ENCODE measurements at places on chromosomes 4 and X.

DNA sequence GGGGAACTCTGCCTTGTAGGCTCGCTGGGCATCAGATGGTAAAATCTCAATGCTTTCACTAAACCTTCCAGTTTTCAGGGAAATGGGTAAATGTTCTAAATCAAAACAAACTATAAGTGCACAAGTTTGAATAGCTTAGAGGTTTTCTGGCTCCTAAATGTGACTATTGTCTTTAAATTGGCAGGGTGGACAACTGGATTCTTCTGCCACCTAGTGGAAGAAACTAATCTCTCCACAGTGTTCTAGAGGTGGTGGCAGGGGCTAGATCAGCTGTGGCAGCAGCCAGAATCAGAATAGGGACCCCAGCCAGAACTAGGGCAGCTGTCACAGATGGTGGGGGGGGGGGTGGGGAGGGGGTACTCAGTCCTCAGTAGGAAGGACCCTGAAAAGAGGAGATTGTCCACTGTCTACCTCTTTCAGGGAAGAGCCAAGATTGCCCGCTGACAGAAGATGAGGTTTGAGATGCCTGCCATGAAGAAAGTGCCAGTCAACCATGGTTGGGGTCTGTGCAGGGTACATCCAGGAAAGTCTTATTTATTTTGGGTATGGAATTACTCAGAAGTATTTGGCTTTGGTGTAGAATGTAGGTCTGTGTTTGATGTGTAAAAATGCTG, 201.4 kb downstream of the CCNG2 start:
- DNase-seq, result no peak

DNA sequence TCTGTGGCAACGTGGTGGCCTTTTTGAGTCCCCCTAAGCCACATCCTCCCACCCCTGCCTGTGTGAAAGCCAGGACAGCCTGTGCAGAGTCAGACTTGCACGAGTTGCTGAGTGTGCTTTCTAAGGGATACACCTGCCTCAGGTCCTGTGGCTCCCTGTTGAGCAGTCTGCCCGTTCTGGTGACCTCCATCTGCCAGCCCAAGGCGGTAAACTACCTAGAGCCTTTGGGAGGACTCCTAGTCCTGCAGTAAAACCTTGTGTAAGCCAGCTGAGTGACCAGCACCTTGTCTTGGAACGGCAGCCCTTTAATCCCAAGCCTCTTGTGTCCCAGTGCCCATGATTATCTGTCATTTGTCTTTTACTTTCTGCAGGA, 69.3 kb downstream of the NBDY start:
- DNase-seq, result no peak

DNA sequence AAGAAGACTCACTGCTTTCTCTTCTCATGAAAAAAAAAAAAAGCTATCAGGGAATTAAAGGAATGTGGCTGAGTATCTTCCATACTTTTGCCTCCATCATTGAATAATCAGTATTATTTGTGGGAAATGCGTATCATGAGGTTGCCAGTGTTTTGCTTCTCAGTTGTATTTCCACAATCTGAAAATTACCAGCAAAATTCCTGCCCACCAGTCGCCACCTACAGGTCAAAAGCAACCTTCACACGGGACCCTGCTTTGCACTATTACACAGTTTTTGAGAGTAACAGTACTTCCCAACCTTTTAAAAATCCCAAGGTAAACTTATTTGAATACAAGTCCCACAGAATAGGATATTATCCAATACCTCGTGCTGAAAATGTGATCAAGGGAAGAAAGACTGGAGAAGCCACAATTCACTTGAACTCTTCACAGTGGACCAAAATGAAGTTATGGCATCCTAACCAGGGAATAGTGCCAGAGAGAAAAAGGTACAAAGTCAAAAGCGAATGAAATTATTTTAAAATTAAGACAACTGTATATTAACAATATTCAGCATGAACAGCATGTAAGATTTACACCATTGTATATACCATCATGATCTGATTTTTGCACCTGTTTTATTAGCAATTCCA, 30.4 kb downstream of the PGRMC1 start:
- no peak for DNase-seq

DNA sequence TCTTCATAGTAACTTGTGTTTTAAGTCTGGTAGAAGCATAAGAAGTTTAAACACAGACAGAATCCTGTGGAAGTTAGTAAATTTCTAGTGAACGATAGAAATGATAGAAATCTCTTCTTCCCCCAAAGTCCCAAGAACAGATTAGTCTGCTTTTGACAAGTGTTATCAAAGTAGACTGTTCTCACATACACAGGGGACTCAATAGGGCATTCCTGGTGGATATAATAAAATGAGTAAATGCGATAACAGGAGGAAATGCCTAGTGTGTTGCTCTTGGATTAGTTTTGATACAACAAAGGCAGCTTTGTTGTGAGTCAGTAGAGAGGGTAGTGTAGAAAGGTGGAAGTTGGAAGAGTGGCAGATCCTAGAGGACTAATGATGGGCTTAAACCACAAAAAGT, 43.5 kb downstream of the CLCN3 start:
- DNase-seq, result no peak

GRCh38 chr4:38664706-38665401, 855 bp downstream of the KLF3 start:
- no peak for DNase-seq

DNA sequence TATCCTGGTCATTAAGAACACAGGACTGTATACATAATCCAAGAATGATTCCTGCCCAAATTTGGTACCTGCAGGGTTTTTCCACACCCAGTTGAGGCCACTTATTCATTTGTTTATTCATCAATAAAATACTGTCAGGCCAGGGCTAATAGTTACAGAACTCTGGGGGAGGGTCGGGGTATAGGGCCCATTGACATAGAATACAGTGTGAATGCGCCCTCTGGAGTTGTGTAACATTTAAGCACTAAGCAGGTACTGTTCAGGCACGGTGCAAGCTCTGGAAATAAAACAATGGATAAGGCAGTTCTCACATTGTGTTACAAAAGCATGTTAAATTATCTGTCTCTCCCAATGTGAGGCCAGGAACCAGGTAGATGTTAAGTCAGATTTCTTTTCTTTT, 30.8 kb upstream of the LRBA start:
- DNase-seq, result no peak

GRCh38 chr4:10050261-10050661, 29.0 kb upstream of the SLC2A9 start:
- no peak for DNase-seq

GRCh38 chrX:43559644-43560043, 96.5 kb upstream of the MAOA start:
- DNase-seq, result no peak

DNA sequence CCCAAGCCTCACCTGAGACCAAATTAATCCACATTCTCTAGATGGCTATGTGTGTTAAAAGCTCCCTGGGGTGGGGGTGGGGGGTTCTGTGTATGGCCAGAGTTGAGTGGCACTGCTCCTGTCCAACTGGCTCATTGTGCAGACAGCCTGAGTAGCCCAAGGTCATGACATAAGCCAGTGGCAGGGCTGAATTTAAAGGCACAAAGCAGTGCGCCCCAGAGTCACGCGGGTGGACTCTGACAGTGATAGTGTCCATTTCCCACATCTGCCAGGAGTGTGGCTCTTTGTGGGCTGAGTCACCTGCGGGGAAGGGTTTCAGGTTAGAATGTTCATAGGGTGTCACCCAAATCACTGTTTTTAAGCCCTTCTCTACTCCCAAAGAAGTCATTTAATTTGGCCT, 45.4 kb downstream of the SCD5 start:
- no peak for DNase-seq

DNA sequence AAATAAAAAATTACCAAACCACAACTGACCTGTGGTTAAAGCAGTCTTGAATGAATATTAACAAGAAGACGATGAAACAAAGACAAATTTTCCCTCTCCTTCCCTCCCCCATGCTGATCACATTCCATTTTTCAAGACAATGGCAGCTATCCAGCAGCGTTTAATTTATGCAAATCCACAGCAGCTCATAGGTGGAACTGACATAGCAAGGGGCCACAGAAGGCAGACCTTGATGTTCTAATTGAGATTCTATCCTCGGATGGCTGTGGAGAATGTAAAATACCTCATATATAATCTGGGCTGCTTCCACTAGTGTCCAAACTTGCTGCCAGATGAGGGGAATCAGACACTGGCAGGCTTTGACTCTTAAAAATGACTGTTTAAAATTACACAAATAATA, 211.5 kb downstream of the CHRDL1 start:
- DNase-seq, result no peak

DNA sequence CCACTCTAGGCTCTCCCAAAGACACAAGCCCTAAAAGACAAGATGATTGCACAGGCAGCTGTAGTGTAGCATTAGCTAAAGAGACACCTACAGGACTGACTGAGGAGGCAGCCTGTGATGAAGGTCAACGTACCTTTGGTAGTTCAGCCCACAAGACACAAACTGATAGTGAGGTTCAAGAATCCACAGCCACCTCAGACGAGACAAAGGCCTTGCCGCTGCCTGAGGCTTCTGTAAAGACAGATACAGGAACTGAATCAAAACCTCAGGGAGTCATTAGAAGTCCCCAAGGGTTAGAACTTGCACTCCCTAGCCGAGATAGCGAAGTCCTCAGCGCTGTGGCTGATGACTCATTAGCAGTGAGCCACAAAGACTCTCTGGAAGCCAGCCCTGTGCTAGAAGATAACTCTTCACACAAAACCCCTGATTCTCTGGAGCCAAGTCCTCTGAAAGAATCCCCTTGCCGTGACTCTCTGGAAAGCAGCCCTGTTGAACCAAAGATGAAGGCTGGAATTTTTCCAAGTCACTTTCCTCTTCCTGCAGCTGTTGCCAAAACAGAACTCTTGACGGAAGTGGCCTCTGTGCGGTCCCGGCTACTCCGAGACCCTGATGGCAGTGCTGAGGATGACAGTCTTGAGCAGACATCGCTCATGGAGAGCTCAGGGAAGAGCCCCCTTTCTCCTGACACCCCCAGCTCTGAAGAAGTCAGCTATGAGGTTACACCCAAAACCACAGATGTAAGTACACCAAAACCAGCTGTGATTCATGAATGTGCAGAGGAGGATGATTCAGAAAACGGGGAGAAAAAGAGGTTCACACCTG, 306.3 kb downstream of the ANK2 start:
- no peak for DNase-seq

GRCh38 chr4:134243742-134244713, 42.4 kb upstream of the PABPC4L start:
- DNase-seq, result no peak

All from thoracic aorta (tissue), 2 donors.